ENCODE measurements at places on chromosomes 3 and 15.

DNA sequence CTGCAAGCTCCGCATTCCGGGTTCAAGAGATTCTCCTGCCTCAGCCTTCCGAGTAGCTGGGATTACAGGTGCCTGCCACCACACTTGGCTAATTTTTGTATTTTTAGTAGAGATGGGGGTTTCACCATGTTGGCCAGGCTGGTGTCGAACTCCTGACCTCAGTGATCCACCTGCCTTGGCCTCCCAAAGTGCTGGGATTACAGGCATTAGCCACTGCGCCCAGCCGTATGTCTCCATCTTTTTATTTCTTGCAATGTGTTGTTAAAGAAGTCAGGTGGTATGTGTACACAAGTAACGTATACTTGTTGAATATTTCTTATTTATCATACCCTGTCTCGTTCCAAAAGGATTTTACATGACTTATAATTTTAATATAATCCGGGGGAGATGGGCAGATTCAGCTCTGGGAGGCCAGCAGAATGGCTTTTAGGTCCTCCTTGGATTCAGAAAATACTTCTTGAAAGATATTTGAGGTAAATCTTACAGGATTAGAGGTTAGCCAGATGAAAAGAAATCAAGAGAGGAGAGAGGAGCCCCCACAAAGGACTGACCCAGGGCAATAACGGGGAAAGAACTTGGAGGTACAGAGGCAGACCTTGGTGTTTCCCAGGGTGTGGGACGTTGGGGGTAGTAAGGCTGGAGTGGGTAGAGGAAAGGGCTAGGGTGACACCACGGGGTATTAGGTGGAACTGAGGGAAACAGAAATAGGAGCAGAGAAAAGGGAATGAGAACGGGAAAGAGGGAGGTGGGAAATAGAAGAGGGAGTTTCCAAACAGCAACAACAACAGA is 27.2 kb upstream of the MUC20 start:
- no peak for DNase-seq

GRCh38 chr3:128345196-128345595 is 121.5 kb downstream of the DNAJB8 start:
- no peak for DNase-seq

DNA sequence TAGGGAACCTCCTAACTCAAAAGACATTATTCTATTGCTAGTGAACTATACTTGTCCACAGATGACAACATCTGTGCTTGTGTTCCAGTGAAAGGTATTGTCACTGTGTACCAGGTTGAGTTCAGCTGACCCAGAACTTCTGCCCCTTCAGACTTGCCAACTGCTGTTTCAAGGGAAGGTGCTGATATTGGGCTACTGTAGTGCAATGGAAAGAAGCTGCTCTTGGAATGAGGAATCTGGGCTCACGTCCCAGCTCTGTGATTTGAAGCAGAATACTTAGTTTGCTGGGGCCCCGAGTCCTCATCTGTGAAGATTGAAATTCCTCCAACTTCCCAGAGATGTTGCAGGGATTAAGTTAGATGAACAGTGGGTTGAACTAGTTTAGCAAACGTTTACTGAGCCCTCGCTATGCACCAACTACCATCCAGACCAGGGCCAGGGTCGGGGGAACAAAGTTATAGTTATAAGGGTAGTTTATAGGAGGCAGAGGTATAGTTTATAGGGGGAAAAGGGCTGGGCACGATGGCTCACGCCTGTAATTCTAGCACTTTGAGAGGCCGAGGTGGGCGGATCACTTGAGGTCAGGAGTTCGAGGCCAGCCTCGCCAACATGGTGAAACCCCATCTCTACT is 15.9 kb upstream of the UMPS start:
- no peak for DNase-seq

DNA sequence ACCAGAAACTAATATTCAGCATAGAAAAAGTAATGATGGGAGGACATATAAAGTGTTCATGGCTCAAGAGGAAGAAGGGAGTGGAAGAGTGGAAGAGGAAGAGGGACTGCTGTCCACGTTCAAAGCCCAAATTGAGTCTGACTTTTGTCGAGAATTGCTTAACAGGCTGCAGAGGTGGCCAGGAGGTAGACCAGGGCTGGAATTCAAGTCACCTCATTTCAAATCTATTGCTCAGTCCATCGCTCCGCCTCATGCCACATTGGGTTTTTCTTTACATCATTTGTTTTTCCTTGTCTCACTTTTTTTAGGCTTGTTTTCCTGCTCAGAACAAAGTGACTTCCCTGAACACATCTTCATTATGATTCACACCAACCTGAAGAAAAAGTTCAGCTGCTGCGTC is 97.0 kb downstream of the RPL39L start:
- DNase-seq: no peak

DNA sequence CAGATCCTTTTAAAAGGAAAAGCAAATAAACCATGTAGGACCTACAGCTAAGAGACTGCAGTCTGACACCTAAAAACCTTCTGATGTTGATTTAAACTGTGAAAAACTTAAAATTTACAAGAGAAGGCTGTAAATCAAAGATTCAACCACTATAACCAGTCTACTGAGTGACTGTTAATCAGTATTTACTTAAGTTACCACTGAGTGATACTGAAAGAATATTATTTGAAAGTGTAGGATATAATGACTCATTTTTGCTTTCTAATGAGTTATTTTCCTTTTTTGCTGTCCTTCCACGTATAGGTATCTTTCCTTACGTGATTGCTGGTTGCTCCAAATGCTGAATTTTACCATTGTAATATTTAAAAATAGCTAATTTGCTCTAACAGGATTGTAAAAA is 44.6 kb downstream of the RFX7 start:
- DNase-seq: no peak

DNA sequence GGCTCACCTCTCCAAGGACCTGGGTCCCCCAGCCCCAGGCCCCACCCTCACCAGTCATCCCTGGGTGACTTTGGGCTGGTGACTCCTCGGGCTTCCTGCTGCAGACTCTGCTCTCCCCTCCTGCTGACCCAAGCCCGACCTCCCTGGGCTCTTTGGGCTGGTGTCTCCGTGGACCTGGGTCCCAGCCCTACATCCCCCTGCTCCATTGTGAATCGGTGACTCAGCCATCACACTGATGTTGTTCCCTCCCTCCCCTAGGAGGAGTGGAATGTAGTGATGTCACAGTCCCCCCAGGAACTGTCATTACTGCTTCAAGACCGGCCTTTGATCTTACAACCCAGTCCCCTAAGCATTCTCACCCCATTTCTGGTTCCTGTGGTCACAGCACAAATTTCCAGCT is 83.7 kb downstream of the ADAMTS7 start:
- DNase-seq: no peak

DNA sequence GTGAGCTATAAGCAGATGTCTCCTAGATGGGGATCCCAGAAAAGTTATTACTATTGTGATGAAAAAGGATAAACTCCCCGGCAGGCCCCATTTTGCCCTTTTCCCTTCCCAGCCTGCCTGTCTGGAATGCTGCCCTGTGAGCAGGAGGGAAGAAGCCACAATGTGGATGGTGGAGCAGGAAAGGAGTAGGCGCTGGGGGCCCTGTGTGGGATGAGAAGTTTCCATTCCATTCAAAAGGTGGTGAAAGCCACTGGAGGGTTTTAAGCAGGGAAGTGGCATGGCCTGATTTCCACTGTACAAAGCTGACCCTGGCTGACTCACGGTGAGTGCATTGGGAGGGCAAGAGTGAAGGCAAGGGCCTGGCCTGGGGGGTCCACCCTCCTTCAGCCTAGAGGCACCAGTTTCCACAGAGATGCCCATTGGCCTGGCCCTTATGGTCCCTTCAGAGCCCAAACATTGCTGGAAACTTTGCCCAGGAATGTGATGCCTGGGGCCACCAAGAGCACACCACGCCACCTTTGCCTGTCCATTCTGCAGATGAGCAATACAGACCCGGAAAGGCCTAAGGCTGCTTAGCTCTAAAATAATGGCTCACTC is 206.9 kb downstream of the RPLP1 start:
- DNase-seq: no peak

- DNase-seq: no peak
Observed at GRCh38 chr15:78509726-78510312, 2.4 kb downstream of the HYKK start.

- DNase-seq: no peak
Observed at GRCh38 chr15:75062706-75063105, 39.3 kb downstream of the PPCDC start.

DNA sequence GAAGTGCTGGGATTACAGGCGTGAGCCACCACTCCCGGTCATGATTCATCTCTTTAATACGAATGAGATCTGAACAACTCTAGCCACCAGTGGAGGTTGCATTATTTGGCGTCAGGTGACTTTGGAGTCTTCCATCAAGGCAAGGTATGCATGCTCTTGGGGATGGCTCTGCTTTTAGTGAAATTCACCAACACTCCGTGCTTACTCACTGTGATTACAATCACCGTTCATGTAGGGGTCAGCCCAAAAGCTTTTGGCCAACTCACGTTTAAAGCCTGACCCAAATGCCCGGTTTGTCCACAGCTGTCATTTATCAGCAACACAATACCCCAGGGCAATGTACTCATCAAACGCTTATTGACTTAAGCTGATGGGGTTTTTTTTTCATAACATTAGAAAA is 155.4 kb downstream of the PDZRN3 start:
- no peak for DNase-seq

DNA sequence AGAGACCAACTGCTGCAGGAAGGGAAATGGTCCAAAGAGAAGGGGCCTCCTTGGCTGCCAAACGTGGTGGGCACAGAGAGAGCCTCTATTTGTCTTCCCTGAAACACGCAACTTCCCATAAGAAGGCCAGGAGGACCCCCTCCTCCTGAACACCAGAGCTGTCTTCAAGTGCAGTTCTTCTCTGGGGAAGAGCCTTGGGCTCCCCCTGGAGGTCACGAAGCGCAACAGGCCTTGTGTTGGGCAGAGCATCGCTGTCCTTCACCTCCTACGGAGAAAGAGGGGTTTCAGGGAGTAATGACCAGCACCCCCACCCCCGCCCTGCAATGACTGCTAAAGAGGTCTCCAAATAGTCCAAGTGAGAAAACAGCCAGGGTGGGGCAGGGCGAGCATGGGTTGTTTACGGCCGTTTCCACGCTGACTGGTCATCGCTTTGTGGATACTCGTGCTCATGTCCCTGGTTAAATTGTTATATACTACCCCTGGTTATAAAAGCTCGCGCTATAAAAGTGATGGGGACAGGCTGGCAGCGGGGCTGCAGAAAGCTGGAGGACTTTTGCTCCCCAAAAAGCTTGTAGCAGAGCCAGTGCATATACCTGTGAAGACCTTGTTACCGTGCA is 397.5 kb upstream of the ATP10A start:
- DNase-seq: no peak

DNA sequence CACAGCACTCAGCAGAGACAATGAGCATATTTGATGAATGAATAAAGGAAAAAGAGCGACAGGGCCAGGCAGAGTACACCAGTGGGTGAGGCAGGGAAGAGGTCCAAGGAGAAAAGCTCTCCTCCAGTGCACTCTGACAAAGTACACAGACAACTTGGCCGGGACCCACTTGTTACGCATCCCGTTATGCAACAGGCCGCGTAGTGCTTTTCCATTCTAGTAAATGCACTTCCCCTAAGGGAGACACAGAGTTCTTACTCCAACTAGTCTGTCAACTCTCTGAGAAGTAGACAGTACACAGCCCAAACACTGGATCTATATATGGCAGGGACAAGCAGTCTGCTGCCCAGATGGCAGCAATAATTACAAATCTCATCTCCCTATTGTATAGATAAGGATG is 18.5 kb downstream of the LARP6 start:
- no peak for DNase-seq

GRCh38 chr15:41028853-41029252 is 75.6 kb downstream of the CHAC1 start:
- no peak for DNase-seq

- DNase-seq: no peak
Observed at GRCh38 chr15:44591326-44591725, 54.4 kb downstream of the EIF3J start.

DNA sequence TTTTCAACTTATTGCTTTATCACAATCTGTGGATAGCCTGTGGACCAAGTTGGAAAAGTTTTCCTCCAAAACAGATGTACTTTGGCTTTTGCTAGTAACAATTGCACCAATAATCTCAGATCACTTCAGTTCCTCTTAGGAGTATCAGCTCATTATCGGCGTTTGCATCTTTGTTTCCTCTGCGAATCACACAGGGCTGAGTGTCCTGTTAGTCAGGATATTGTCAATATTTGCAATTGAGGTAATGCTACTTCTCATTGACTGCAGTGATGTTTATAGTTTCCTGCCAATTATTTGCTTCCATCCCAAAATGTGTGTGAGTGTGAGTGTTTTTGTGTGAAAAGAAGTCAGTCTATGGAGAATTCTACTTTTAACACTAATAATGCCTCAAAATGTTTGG is 545.0 kb downstream of the SI start:
- DNase-seq: no peak

- no peak for DNase-seq
Observed at GRCh38 chr3:122299215-122299614, 25.8 kb upstream of the CSTA start.

- DNase-seq: no peak
Observed at GRCh38 chr15:65192016-65192415, 6.9 kb upstream of the CLPX start.

GRCh38 chr3:69384326-69384725 is 1.6 kb downstream of the FRMD4B start:
- DNase-seq: no peak

DNA sequence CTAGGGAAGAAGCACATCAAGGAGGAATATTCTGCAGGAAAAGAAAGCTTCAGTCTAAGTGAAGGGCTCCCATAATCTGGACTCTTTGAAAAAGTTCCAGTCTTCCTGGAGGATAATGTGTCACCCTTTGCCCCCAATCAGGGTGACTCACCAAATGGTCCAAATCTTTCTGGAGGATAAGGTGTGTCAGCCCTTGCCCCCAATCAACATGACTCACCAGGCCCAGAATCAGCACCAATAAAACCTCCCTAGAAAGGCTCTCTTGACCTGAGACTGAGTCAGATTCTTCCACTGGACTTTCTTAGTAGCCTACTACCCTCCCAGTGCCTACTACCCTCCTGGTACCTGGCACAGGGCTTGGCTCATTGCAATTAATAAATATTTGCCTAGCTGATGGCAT is 9.5 kb upstream of the ARL14 start:
- no peak for DNase-seq

GRCh38 chr15:87099916-87100315 is 1020.2 kb downstream of the AGBL1 start:
- no peak for DNase-seq

DNA sequence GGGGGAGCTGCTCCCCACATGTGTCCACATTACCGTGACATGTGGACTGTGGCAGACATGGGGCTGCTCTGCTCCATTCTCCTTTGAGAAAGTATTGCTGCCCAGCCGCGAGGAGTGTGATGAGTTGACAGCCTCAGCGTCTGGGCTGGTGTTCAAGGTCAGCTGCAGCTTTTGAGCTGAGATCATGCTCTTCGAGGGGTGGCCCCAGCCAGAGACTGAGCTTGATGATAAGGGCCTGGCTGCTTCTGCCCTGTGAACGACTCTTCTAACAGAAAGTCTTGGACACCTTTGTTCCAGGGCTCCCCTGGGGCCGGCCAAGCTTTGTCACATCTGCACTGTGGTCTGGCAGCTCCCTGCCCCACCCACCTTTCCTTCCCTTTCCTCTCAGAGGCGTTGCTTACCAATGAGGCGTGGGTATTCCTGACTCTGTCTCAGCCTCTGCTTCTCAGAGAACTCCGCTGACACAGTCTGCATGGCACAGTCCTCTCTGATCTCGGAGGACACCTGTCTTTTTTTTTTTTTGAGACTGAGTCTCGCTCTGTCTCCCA is 86.6 kb downstream of the CHRD start:
- no peak for DNase-seq

Measured in GM18507 (cell line).